ENCODE measurements at places on chromosomes 6 and 20.

DNA sequence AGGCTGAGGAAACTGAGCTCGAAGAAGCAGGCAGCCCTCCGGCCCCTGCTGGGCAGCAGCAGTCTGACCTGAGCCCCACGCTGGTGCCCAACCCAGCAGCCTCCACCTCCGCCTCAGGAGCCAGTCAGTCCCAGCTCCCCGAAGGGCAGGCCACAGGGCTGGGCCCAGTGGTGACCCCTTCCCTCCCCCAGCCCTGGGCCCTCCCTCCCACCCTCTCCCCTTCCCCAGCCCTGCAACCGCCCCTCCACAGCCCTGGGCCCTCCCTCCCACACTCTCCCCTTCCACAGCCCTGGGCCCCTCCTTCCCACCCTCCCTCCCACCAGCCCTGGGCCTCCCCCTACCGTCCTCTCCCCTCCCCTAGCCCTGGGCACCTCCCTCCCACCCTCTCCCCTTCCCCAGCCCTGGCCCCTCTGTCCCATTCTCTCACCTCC, 115.0 kb downstream of the TAF4 start:
- no peak for DNase-seq

DNA sequence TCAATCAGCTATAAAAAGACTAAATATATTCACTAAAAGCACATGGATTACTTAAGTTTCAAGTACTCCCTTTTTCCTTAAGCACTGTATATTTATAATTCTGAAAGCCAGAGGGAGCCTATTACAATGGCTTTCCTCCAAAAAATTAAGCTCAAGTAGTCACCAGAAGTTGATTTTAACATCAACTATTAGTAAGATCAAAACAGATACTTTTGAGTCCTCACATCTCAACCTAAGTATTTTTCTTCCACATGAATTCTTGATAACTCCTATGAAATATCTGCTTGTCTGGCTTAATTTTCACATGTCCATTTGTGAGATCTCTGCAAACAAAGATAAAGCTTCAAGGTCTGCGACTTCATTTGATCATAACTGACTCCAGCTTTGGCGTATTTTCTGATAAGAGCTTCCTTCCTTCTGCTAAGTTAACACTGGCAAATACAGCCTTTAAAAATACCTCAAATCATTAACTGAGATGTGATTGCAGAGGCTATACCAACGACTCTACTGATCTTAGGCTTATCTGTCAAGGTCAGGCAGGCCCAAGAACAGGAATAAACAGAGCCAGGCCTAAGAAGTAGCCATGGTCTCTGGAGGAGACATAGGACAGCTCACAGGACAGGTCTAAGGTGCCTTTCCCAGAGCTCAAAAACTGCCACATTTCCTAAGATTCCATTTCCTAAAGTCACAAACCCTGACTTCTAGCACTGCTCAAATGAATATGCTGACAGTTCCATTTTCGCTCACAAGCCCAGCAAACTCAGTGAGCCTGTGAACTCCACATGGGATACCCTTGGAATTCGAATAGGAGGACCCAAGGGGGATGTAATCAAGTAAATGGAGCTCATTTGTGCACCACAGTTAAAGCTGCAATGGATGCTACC, 10.0 kb downstream of the SNX5 start:
- DNase-seq: peak; percentile 32

GRCh38 chr20:12763406-12763805, 245.4 kb upstream of the SPTLC3 start:
- DNase-seq: no peak

DNA sequence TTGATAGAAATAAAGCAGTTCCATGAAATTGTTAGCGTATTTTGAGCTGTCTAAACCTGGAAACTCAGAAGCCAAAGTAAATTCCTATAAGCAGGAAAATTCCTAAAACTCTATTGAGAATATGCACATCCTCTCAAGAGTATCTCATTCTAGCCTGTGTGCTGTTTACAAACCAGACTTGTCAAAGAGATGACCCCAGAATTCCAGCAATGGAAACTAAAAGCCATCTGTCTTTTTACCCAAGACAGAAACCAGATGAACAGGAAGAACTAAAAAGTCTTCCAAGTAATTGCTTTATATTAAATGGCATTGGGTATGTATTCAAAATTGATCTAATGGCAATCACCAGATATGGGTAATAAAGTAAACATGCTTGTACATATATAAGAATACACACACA, 92.6 kb downstream of the COL19A1 start:
- no peak for DNase-seq

- peak; percentile 13 for DNase-seq
These were observed 9.8 kb upstream of the NDUFAF4 start for GRCh38 chr6:96907498-96907897.

GRCh38 chr20:36818861-36819260, 45.3 kb upstream of the DSN1 start:
- no peak for DNase-seq

DNA sequence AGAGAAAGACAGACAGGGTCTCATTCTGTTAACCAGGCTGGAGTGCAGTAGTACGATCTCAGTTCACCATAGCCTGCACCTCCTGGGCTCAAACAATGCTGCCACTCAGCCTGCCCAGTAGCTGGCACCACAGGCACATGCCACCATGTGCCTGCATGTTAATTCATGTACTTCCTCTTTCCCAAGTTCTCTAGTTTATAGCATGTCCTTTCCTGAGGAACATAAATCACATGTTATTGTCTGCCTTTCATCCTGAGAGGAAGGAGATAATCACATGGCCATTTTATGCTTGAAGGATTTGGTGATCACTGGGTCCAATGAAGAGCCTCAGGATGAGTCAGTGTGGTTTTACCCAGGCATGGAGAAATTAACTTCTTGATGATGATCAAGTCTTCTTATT, 47.9 kb downstream of the COL11A2 start:
- DNase-seq: no peak

GRCh38 chr6:75116946-75117345, 88.9 kb downstream of the COL12A1 start:
- DNase-seq: no peak

DNA sequence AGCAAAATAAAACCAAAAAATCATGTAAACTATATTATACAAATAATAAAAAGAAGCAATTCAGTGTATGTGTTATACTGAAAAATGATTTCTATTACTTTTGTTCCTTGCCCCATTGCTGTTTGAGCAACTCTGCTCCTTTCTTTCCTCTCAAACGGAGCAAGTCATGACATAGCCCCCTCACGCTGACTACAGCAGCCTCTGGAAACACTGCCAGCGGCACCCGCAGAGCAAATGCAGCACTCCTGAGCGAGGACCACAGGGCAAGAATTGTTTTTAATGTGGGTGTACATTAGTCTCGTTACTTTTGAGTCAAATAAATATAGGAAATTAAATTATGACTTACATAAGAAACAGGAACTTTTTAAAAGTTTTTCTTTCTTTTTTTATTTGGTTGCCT, 350.1 kb upstream of the HSF2 start:
- DNase-seq: no peak

- no peak for DNase-seq
These were observed 100.9 kb downstream of the TMEM242 start for GRCh38 chr6:157222201-157222981.

DNA sequence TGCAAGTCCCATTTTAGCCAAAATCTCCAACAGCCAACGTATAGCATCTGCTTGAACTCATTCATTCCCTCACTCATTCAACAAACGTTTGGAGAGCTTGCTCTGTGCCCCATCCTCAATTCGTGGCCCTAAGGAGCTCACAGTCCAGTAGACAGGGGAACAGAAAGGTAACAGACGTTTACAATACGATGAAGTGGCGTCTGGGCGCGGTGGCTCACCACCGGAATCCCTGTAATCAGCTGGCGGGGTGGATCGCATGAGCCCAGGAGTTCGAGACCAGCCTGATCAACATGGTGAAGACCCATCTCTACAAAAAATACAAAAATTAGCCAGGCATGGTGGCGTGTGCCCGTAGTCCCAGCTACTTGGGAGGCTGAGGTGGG, 790 bp upstream of the E2F1 start:
- no peak for DNase-seq

GRCh38 chr20:43569282-43569681, 10.5 kb downstream of the SGK2 start:
- DNase-seq: no peak

DNA sequence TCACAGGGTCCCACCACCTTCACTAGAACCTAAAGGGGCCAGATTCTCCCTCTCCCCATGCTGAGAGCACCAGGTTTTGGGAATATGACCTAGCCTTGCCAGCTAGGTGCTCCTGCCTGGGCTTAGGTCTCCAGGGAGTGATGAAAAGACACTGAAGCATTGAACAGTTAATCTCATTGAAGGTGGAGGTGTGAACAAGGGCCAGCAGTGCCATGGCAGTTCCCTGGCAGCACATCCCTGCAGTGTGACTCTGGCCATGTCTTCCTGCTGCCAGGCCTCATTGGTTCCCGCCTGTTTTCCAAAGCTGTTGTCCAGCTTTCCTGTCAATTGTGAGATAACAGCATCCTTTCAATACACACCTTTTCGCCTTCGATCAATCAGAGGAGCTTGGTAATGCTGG, 10.9 kb downstream of the PPIL6 start:
- no peak for DNase-seq

DNA sequence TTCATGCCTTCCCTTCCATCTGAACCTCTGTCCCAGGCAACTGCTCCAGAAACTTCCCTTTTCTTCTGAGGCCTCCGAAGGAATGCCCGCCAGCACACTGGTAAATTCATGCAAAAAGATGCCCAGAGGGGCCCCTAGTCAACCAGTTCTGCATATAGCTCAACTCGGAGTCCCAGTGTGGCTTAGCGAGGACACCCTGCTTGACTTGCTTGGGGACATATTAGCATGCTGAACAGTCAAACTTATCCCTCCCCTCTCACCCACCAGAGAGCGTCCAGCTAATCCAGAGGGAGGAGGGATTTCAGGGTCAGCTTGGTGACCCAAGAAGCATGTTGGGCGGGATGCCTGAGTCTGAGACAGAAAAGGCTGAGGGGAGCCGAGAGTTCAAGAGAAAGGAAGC, 23.0 kb upstream of the MDFI start:
- DNase-seq: no peak

DNA sequence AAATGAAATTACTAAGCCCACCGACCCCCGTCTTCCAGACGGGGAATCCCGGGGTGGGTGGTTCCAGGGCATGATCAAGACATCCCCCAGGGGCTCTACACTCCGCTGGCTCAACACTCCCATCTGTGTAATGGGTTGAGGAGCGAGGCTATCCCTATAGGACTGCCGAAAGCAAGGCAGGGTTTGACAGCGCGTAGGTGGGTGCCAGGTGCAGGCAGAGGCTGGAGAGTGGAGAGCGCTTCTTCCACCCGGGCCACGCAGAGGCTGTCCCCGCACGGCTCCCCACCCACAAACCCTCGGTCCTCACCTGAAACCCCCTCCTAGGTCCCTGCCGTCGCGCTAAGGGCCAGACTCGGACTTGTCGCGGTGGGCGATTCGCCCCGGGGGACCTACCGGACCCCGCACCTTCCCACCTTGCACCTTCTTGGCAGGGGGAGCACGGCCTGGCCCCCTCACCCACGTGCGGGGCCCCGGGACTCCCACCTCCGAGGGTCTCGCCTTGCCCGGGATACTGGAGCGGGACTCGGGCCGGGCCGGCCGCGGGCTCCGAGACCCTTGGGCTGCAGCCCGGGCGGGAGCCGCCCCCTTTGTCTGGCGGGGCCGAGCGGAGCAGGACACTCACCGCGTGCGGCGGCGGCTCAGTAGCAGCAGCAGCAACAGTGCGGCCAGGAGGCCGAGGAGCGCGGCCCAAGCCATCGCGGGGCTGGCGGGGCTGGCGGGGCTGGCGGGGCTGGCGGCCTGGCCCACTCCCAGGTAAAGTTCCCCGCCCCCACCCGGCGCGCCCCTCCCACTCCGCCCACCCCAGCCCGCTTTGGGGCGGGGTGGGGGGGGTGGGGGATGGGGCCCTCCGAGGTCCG, at the start of gene PTGIS:
Gene PTGIS, minus strand, starts transcription at position 717 of the 857 bp plus-strand sequence. Its CDS starts 21 bp downstream, at position 696.
- DNase-seq: no peak

DNA sequence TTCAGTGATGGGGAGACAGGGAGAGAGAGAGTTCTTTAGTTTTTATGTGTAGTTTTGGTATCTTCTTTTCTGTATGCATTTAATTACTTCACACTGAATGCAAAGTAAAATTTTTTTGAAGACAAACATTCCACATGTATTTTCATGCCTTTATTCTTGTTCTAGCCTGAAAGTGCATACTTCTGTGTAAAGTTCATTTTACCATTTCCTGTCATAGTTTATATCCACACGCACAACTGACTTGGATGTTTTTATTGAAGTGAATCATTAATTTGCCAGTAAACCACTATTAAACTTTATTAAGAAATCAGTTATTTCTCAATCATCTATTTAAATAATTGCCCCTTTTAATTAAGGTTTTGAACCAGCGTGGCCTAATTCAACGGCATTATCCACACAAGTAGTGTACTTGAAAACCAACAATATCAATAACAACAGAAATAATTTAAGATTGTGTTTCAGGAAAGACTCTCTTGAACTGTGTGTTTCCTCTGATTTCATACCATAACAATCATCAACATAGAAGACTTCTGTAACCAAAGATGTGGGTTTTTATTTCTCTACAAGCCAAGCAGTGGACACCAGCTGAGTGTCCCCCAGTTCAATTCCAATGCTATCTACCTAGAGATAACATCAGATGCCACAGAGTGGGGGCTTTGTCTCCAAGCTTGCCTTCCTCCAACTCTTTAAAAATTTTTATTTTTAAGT, 512.7 kb upstream of the JAG1 start:
- DNase-seq: no peak

- DNase-seq: no peak
These were observed 66.5 kb downstream of the IYD start for GRCh38 chr6:150435360-150435759.

DNA sequence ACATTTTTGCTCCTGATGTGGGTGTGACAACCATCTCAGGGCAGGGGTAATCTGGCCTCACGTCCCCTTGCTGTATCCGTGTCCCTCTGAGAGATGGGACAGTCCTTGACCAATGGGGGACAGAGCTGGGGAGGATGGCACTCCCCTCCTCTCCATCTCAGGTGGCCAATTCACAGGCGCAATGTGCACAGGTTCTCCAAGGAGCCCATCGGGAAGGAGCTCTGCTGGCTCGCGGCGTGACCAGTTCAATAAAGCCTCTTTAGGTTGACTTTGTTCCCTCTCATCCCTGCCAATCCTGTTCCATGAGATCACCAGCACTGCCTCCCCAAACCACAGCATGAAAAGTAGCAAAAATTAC, 196.3 kb upstream of the SLC24A3 start:
- no peak for DNase-seq

- no peak for DNase-seq
These were observed 1.0 kb upstream of the ZBTB22 start for GRCh38 chr6:33318426-33319073.

DNA sequence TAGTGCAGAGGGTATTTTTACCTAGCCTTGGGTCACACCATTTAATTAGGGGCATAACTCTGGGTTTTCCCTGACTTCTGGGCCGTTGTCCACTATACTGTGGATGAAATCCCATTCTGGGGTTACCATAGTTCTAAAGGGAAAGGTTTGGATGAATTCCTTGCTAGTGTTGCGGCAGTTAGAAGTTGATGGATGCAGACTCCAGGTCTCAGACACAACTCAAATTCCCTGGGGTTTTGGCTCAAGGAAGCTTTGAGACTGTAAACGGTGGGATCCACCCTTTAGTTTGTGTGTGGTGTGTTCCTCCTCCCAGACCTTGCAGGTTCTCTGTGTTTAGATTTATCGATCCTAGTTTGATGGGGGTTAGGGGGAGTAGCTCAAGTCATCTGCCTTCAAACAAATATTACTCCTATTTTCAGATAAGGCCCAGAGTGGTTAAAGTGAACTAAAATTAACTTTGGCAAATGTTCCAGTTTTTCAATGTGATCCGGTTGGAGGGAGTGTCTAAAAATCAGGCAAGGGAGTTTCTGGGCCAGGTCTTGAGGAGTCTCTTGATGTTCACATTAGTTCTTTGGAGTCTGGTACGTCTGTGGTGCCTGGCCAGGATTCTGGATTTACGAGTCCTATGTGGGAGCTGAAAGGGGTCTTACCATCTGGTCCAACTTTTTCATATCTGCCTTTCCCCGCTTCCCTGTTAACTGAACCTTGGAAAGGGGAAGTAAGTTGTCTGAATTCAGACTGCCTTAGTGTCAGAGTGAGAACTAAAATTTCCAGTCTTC, 1.5 kb downstream of the RALY start:
- no peak for DNase-seq
